Coronary artery (tissue), 2 donors: ENCODE measurements at places on chromosomes 1 and 21.

- no peak for DNase-seq
These were observed 9.3 kb downstream of the EFHD2 start for GRCh38 chr1:15418806-15419515.

DNA sequence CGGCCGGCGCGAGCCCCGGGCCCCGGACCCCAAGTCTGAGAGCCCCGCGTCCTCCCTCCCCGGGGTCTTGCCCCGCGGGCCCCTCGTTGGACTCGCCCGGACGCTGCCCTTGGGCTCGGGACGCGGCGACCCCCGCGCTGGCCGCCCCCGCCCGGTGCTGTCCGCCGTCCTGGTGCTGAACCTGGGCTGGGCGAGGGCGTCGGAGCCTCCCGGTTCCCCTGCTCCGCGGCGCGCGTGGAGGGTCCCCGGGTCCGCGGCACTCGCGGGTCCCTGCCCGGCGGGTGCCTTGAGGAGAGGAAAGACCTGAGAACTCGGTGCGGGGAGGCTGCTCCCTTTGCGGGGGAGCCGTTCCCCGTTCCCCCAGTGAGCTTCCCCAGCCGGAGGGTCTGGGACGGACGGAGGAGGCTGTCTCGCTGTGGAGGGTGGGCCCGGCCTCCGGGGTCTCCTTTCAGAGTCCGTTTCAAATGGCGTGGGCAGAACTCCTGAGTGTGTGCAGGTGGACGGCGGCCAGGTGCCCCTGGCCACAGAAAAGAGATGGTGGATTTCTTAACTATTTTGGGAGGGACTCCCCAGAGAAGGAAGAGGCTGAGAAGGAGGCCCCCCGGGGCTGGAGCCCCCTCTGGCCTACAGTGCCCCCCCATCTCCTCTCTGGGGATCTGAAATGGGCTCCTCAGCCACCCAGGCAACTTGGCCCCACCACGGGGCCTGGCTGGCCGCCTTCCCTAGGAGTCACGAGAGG lies 595 bp downstream of the GABRD start:
- no peak for DNase-seq

DNA sequence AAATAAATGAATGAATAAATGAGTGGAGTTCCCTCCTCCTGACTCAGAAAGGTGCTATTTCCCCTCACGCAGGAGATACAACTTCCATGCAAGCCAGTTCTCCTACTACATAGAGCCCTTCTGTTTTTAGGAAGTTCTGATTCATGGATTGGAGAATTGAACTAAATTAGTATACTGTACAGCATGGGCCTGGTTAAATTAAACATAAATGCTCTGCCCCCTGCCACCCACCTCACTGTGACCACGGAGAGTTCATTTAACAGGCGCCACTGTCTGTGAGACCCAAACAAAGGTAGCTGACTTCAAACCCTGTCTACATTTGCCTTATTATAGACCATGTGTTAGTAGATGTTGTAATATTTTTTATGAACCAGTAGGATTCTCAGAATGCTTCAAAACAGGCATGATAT lies 9.1 kb upstream of the IRF2BP2 start:
- no peak for DNase-seq

- no peak for DNase-seq
These were observed 48.5 kb downstream of the UTP25 start for GRCh38 chr1:209876078-209876800.

GRCh38 chr1:161864577-161864976 lies 98.5 kb downstream of the ATF6 start:
- no peak for DNase-seq
